ENCODE measurements at places on chromosomes 7 and 10.

DNA sequence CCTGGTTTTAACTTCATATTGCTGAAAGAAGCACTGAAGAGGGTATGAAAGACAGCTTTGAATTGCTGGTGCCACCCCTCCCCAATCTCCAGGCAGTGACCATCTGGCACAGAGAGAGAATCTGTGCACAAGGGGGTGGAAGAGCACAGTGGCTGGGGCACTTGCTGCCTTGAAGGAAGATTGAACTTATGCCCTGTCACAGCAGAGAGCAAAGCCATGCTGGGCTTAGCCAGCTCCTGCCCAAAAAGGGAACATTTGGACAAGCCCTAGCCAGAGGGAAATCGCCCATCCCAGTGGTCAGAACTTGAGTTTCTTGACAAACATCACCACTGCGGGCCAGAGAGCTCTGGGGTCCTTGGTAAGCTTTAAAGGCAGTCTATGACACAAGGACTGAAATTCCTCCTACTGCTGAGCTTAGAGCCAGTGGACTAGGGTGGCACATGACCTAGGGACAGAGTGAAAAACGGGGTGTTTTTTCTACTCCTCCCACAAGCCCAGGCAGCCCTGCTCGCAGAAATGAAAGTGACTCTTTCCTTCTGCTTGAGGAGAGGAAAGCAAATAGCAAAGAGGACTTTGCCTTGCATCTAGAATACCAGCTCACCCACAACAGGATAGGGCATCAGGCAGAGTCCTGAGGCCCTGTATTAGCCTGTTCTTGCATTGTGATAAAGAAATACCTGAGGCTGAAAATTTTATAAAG lies 257.2 kb downstream of the CTNNA3 start:
- no peak for DNase-seq

- no peak for DNase-seq
These were observed at the start of gene OLAH for GRCh38 chr10:15043674-15044073. OLAH (plus strand) TSS chr10:15043943; CDS start chr10:15047289, 3,346 bp downstream.

DNA sequence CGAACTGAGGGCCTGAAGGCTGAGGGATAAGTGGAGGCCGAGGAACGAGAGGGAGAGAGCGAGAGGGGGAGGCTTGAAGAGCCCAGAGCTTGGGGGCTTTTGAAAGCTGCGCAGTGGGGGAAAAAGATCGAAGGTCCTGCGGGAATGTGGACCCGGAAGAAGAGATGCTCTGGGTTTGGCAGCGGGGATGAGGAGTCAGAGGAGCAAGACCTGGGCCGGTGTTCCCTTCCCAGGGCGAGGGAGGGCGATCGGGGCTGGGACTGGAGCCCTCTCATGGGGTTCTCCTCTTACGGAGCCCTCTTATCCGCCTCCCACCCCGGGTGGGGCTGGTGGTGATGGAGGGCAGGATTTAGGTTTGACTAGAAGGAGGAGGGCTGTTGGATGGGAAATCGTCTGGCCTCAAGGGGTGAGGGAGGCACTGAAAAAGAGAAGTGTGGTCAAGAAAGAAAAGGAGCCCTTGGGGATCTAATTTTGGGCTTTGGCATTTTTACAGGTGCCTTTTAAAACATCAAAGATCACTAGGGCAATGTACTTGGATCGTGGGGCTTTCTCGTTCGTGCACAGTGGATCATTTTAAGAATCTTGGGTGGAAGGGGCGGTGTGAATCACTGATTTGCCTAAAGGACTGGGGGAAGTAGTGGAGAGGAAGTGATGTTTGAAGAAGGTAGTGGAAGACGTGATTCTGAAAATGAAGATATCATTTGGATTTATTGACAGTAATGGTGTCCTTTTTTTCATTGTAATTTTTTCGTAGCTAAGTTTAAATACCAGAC lies 637 bp downstream of the SAMD8 start:
- DNase-seq = no peak

GRCh38 chr7:106545275-106545674 lies 115.7 kb downstream of the CCDC71L start:
- no peak for DNase-seq

GRCh38 chr7:33669251-33669670 lies 236.1 kb upstream of the BMPER start:
- no peak for DNase-seq

DNA sequence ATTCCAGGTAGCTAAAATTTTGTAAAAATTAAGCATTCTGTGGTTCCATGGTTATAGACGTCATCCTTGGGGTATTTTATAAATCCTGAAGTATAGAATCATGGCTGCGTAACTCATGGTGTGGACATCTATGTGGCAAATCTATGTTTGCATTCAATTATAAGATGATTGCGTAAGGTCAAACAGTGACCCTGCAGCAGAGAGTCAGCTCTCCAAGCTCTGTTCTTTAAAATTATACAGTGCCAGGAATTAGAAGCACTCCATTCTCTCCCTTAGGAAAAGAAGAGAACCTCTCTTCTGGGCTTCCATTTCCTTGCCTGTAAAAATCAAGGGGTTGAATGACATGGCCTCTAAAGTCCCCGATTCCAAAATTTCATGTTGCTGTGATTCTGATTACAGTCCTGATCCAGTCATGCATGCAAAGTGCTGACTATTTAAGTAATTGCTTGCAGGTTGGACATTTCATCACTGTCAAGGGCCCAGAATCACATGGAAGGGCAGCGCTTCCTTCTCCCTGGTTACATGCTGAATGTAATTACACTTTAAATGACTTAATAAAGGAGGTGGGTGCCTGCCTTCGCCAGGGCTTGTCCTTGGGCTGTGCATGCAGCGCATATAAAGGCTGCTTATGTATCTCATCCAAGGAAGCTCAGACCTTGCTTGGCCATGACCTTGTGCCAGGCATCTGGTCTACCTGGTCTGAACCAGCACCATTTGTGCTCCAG lies 550.7 kb downstream of the TYW1 start:
- DNase-seq = no peak

DNA sequence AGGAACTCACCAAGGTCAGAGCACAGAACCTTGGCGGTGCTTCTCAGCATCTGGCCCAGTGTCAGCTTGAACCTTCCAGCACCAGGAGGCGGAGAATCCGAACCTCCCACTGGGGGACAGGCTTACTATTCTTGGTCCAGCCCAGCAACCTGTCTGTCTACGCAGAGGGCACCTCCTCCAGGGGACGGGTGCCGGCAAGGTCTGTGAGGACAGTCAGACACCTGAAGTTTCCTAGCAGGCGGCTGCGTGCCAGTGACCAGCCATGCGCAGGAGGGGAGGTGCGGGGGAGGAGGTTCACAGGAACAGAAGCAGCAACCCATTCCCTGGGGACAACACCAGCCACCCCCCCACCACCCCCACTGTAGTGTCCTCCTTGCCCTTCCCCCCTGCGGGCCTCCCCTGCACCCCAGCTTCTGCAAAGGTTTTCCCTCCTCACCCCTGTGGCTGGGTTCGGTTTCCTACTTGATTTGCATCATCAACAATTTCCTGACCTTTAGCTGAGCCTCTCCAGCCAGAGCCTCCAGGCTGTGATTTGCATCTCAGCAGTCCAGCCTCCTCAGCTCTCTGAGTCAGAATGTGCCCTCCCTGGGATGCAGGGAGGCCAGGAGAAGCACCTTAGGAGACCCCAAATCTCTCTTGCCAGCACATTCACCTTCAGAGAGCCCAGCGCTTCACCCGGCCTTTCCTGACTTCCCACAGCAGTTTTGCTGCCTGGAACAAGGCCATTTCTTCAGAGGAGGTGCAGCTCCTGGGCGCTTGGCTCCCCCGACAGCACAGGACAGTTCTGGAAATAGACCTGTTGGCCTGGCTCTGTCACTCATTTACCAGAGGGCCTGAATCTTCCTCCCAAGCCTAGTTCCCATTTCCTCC lies 107.5 kb upstream of the NPS start:
- DNase-seq = no peak

GRCh38 chr10:102540023-102540422 lies 36.3 kb downstream of the SUFU start:
- DNase-seq = no peak

DNA sequence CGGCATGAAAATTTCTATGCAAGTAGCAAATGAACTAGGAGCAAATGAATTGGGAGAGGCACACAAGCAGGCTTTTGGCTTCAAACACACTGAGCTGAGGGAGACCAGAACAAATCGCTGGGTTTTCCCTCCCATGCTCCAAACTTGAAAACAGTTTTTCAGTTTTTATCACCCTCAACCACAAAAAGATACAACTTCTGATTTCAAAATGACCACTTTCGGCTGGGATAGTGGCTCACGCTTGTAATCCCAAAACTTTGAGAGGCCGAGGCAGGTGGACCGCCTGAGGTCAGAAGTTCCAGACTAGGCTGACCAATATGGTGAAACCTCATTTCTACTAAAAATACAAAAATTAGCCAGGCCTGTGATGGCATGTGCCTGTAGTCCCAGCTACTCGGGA lies 9.0 kb upstream of the CHUK start:
- DNase-seq = no peak

- no peak for DNase-seq
These were observed 104.7 kb downstream of the TMEM178B start for GRCh38 chr7:141178486-141179135.

- no peak for DNase-seq
These were observed 24.8 kb downstream of the STYXL1 start for GRCh38 chr7:76023002-76023401.

GRCh38 chr7:2809903-2810625 lies 34.0 kb downstream of the GNA12 start:
- DNase-seq = no peak

All from amniotic stem cell (primary cell).